Heart right ventricle (tissue), 16 donors: ENCODE measurements at places on chromosomes 2 and 18.

DNA sequence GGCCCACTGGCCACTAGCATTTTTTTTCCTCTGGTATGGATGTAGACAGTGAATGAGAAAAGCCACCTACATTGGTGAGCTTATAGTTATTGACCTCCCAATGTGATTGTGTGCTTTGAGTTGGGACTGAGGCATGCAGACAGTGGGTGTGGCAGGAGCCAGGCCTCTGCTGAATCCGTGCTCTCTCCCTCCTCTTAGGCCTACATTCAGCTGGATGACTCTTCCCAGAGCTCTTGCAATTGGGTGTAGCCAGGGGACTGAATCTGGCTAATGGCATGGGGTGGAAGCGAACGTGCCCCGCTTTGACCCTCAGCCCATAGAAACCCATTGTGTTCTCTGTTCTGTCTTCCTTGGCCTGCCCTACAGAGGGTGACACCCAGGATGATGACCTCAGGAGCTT lies 698.3 kb upstream of the HS6ST1 start:
- no peak for DNase-seq

GRCh38 chr2:105744091-105744908 lies 412 bp upstream of the NCK2 start:
- DNase-seq, result peak; percentile 56

- DNase-seq, result no peak
Observed at GRCh38 chr2:119592436-119592835, 48.2 kb downstream of the CFAP221 start.

DNA sequence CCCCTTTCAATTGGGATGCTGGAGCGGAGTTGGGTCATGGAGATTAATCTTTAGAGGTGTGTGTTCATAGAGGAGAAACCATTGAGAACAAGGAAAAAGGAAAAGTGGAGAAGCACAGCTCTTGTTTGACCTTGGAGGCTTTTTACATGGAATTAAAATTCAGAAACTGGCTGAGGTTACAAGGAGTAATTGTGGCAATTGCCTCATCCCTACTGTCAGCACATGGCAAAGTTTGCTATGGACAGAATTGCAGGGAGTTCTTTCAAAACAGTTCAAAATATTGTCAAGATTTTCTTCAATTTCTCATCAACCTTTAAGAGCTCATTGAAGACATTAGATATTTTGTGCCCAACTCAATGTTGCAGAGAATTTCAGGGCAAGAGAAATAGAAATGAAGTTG lies 232.7 kb downstream of the SLC8A1 start:
- DNase-seq, result no peak

DNA sequence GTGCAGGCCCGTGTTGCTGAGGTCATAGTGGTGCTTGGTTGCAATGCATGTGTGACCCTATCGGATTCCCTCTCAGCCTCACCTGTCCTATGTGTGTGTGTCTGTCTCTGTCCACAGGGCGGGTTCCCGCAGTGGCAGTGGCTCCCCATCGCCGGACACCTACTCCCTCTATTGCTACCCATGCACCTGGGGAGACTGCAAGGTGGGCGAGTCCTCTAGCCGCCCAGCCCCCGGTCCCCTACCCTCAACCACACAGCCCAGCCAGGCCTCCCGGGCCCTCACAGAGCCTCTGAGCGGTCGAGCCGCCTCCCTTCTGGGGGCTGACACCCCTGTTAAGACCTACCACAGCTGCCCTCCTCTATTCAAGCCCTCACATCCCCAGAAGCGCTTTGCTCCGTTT lies 14.2 kb downstream of the GAREM2 start:
- no peak for DNase-seq

- no peak for DNase-seq
Observed at GRCh38 chr2:82320296-82320695, 2015.7 kb upstream of the LRRTM1 start.

DNA sequence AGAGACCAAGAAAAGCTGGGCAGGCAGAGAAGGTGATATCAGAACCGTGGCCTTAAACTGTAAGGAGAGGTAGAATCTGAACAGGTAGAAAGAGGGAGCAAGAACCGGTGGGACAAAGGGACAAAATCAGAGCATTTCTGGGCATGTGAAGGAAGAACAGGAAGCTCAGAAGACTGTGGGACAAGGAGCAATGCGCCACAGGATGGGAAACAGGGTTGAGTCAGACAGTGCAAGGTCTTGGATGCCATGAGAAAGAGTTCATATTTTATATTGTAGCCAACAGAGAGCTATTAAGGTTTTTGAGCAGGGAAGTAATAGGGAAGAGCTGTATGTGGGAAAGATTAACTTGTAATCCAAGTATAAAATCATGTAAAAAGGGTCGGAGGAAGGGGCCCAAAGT lies 106.4 kb upstream of the UGP2 start:
- DNase-seq, result no peak

DNA sequence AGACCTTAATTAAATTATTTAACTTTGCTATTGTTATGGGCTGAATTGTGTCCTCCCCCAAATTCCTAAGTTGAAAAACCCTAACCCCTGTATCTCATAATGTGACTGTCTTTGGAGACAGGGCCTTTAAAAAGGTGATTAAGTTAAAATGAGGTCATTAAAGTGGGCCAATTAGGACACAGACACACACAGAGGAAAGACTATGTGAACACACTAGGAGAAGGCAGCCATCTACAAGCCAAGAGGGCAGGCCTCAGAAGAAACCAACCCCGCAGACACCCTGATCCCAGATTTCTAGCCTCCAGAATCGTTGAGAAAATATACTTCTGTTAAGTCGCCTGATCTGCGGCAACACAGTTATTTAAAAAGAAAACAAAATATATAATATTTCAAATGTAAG lies 6.4 kb downstream of the STK17B start:
- no peak for DNase-seq

DNA sequence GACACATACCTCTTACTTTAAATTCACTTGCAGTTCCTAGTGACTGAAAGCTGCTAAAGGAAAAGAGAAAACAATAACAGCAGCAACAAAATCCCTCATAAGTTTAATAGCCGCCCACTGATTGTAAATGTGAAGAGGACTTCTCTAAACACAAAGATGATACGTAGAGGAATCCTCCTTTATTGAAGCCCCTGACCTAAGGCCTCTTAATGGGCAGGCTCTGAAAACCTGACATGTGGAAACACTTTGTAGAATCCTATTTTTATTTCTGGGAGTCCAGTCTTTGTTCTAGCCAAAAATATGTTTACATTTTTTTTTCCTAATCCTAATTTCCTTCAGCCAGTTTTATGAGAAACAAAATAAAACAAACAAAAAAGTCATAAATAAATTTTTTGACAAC lies 1277.7 kb upstream of the CELF4 start:
- no peak for DNase-seq

DNA sequence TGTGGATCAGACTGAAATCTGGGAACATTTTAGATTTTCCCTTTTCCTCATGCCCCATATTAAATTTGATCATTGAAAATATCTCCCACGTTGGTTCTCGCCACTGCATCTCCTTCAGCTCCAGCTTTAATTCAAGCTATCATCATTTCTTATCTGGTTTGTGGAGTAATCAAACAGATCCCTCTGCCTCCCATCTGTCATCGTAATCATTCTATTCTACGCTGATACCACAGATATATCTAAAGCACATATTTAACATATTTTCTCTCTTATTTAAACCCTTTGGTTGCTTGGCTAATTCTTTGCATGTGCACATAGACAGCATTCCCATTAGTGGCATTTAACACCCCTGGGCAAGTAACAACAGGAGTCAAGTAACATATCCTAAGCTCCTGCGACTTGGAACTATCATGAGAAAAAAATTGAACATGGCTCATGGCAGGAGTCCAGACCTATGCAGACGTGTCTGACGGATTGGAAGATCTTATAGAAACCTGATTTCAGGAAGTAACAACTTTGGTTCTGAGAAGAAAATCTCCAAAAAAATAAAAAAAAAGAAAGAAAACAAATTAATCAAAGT lies 158.8 kb upstream of the KYNU start:
- no peak for DNase-seq

DNA sequence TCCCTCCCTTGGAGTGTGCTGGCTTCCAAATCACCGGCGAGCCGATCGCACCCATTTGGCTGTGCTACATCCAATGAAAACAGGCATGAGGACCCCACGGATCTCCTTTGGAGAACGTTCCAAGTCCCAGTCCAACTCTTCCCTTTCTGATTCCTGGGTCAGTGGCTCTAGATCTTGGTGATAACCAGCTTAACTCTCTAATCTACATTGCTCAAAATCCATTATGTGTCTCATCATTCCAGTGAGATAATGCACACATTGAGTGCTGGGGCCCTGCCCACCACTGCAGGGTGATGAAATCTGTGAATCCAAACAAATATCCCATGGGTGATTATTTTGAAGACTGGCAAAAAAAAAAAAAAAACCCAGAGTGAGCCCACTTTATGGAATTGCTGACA lies 232.7 kb upstream of the COPS8 start:
- no peak for DNase-seq

GRCh38 chr2:107556038-107556627 lies 270.6 kb upstream of the RGPD4 start:
- no peak for DNase-seq

- DNase-seq, result no peak
Observed at GRCh38 chr2:144011553-144011952, 508.4 kb downstream of the ZEB2 start.

GRCh38 chr18:76687304-76687962 lies 134.9 kb upstream of the ZNF236 start:
- no peak for DNase-seq

GRCh38 chr18:21997207-21998143 lies 171.9 kb upstream of the GATA6 start:
- DNase-seq, result no peak

GRCh38 chr18:58180172-58180571 lies 136.1 kb downstream of the NEDD4L start:
- no peak for DNase-seq

DNA sequence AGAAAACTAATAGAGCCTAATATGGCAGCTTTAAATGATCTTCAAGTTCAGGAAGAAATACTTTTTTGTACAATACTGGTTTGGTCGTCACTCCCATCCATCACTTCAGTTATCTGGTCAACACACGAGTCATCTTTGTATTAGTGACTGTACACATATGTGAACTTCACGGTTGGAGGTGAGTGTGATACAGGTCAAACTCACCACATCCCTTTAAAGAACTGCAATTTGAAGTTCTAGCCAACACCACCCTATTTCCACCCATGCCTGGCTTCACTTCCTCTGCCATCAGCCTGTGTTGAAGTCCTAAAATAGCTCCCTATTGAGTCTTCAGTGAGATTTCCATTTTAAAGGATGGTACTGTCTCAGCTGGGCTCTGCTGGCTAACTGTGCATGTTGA lies 361.9 kb downstream of the TXNL1 start:
- DNase-seq, result no peak

DNA sequence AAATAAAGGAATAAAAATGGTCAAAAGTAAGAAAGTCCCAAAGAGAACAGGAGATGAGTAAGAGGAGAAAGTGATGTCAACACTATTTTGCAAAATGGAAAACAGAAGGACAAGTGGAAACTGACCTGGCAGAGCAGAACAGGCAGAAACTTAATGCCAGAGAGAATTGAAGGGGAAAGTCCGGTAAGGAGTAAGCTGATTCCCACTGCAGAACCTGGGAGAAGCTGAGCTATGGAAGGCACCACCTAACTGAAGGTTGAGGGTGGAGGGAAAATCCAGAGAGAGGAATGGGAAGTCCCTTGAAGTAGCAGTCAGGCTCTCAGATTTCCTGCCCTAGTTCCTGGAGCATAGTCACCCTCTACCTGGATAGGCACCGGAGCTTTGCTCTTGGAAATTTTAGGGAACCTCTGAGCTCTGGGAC lies 59.8 kb downstream of the MOGAT1 start:
- no peak for DNase-seq

- no peak for DNase-seq
Observed at GRCh38 chr2:68320118-68320641, 431 bp upstream of the CNRIP1 start.

DNA sequence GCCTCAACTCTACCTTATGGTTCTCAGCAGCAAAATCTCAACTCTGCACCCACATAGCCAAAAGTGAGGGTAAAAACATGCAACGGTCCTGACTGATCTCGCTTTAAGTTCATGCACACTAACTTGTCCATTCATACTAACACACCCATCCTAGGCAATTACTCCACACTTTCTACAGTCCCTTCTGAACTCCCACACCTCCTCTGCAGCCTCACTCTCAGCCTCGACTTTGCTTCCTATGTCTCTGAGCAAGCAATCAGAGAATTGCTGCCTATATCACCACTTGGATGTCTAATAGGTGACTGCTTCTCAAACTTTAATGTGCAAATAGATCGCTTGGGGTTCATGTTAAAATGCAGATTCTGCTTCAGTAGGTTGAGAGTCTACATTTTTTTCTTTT lies 7.8 kb upstream of the TMBIM1 start:
- no peak for DNase-seq

DNA sequence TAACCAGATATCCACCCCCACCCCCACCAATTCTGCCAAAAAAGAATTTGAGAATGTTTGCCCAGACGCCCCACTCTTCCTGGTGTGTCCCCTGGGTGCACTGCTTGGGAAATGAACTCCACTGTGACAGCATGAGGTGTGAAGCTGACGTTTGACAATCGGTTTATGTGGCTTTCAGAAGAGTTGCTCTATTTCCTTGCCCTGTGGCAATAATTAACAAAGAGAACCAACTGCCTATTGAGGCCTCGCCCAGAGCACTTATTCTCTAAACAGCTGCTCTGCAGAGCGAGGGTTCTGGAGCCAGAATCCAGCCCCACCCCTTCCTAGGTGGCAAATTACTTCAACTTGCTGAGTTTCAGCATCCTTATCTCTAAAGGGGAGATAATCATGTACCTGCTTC lies 115.8 kb upstream of the SIX3 start:
- no peak for DNase-seq

- no peak for DNase-seq
Observed at GRCh38 chr2:84694088-84694622, 177.9 kb downstream of the DNAH6 start.

- no peak for DNase-seq
Observed at GRCh38 chr2:2808551-2809058, 477.5 kb upstream of the MYT1L start.

GRCh38 chr2:84801811-84802210 lies 79.1 kb downstream of the TRABD2A start:
- no peak for DNase-seq

DNA sequence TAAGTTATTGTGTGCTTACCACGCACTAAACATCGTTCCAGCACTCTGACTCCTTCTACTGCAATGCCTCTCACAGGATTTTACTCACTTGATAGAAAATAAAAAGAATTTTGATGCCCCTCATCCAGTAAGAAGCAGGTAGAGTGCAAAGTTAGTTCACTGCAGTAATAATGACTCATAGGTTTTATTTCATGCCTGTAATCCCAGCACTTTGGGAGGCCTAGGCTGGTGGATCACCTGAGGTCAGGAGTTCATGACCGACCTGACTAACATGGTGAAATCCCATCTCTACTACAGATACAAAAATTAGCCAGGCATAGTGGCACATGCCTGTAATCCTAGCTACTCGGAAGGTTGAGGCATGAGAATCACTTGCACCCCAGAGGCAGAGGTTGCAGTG lies 190.6 kb downstream of the RAD51AP2 start:
- no peak for DNase-seq

DNA sequence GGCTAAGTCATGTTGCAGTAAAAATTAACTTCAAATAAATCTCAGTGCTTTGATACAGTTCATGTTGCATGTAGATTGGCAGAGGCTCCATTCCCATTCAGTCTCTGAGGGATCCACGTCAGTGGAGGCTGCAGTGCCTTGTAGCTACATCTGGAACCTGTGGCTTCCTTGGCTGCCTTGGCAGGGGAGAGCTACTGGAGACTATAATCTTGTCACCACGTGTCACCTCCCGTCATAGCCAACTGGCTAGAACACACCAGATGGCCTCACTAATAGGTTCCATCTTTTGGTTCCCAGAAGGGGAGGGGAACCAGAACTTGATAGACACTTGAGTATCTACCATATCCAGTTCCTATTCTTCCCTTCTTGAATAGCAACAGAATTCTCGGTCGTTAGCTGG lies 28.4 kb downstream of the E2F6 start:
- no peak for DNase-seq
